ENCODE measurements at places on chromosomes 2 and 18.

DNA sequence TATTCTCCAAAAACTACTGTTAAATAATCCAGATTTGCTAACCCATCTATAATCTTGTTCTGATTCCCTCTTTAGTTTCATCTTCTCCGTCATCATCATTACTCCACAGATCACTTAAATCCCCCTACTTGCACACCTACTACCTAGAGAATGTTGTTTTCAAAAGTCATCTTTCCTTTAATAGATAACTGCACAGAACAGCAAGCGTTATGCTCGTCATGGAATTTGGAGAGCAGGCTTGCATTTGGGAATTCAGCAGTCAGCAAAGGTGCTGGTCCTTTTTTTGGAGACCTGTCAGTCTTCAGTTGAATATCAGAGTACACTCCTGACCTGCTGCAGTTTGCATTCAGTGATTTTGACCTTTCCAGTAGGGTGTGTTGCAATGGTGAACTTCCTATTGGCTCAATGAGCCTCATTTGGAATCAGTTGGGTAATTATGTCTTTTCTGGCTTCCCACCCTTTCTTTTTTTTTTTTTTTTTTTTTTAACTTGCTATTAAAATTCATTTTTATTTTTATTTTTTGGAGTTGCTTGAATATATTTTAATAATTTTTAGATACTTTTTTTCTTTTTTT lies 110.6 kb downstream of the HNRNPLL start:
- DNase-seq = no peak

- no peak for DNase-seq
Measured at GRCh38 chr2:158495175-158495574, 38.4 kb downstream of the PKP4 start.

GRCh38 chr2:2031101-2031500 lies 286.8 kb upstream of the PXDN start:
- no peak for DNase-seq

GRCh38 chr2:37394263-37394662 lies 49.8 kb downstream of the QPCT start:
- DNase-seq = no peak

DNA sequence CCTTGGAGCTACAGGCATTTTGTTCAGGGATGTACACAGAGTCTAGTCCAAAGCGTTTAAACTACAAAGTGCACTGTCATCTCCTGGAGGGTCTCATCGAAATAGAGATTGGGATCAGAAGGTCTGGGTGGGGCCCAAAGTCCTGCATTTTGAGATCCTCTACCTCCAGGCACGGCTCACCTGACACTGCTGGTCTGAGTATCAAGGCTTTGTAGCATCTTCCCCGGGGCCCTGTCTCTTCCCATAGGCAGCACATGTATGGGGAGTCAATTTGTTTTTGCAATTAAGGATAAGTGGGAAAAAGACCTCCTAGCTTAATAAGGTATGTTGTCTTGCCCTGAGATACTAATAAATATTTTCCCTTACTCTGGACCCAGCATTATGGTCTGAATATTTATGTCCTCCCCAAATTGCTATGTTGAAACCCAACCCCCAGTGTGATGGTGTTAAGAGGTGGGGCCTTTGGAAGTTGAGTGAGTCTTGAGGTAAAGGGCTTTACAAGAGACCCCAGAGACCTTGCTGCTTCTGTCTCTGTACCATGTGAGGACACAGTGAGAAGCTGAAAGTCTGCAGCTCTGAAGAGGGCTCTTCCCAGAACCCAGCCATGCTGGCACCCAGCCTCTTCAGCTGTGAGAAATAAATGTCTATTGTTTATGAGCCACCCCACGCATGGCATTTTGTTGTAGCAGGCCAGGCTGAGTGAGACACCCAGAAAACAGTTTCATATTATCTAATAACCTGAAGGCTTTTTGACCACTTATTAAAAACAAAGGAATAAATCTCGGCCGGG lies 258.7 kb upstream of the HS6ST1 start:
- DNase-seq = no peak

DNA sequence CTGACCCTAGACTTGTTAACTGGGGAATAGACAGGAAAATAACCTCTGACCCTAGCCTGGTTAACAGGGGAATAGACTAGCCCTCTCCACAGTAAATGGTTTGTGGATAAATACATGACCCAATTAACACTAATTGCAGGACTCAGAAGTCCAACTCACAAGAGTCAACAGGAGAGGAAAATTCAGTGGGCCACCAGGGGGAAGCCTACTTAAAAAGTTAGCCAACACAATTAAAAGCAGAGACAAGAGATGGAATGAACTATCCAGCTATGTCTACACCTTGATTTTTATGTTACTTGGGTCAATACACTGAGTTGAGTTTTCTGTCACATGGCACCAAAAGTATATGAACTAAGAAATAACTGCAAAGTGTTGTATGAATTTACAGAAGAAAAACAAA lies 158.8 kb upstream of the SLC39A10 start:
- DNase-seq = peak; percentile 83

DNA sequence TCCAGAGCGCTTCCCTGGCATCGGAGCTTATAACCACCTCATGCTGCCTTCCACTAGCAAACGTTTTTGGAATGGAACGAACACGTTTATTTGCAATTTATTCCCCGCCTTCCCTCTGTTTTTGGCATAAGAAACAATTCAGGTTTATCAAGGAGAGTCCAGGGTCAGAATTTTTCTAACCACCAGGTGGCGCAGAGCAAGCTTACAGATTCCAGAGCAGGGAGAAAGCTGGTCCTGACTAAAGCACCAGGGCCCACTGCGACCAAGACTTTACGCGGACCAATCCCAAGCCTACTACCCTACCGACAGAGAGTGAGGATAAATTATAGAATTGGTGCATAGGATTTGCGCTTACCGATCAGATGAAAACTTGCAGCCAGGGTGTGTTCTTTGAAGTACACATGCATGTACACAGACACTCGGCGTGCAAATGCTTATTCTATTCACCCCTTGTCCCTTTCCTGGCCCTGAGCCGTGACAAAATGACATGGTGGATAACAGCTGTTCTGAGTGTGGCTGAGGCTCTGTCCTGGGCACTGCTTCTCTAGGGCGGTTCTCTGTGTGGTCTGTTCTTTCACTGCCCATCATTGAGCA lies 34.7 kb downstream of the NAPG start:
- DNase-seq = peak; percentile 95

DNA sequence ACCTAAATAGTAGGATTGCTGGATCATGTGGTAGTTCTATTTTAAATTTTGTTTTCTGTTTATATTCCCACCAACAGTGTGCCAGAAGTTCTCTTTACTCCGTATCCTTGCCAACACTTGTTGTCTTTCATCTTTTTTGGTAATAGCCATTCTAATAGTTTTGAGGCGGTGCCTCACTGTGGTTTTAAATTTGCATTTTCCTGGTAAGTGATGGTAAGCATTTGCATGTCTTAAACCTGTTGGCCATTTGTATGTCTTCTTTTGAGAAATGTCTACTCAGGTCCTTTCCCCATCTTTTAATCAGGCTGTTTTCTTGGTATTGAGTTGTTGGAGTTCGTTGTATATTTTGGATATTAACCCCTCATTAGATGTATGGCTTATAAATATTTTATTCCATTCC lies 51.6 kb downstream of the REL start:
- DNase-seq = no peak

- DNase-seq = no peak
Measured at GRCh38 chr2:156206355-156206754, 126.2 kb downstream of the NR4A2 start.

DNA sequence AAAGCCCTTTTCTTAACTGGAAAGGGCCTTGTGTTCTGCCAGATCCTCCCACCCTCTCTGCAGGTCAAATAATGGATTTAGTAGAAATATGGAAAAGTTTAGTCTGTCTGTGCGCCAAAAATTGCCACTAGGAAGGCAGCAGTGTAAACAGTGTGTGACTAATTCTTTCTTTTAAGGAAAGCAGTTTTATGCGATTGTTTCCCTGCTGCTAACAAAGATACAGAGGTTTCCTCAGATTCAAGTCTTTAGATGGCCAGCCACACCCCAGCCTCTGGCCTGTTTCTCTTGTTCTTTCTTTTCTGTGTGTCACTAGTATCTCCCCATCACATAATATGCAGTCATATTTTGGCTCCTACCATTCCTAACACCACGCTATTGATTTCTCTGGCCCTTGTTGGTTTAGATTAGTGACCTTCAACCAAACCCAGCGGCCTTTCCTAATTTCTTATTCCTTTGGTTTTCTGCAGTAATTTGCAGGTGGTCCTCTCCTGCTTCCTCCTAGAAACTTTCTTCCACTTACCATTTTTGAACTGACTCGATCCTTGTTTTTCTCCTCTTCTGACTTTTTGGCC lies 157.4 kb downstream of the LTBP1 start:
- DNase-seq = no peak

- peak; percentile 83 for DNase-seq
Measured at GRCh38 chr2:121008975-121009374, 273.3 kb downstream of the GLI2 start.

DNA sequence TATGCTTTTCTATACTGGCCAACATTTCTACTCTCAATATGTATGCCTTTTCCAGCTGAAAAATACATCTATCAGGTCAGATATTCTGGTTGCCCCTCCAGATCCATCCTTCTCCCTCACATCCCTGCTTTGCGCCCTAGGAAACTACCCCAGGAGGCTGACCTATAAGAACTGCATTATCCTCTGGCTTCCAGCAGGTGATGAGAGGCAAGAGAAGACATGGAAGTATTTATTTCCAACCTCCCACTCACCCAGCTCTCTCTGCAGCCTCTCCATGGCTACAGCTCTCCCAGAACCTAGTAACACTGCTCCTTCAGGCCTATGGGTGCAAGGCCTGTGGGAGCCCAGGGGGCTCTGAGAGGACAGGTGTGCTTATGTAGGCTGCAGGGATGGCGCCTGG lies 42.9 kb downstream of the ARID5A start:
- DNase-seq = no peak

- peak; percentile 60 for DNase-seq
Measured at GRCh38 chr2:128442053-128442751, 123.5 kb upstream of the HS6ST1 start.

DNA sequence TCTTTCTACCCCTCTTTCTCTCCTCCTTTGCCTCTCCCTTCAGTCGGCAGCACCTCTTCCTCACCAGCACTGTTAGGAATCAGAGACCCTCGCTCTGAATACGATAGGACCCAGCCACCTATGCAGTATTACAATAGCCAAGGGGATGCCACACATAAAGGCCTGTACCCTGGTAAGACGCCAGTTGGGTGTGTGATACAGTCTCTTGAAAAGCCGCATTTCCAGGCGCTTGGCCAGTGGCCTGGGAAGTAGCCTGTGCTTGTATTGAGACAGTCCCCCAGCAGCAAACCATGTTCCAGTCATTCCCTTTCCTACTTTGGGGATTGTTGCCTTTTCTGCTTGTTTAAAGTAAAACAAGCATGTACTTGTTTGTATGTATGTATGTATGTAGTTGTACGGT lies 118.4 kb upstream of the DAPL1 start:
- no peak for DNase-seq

DNA sequence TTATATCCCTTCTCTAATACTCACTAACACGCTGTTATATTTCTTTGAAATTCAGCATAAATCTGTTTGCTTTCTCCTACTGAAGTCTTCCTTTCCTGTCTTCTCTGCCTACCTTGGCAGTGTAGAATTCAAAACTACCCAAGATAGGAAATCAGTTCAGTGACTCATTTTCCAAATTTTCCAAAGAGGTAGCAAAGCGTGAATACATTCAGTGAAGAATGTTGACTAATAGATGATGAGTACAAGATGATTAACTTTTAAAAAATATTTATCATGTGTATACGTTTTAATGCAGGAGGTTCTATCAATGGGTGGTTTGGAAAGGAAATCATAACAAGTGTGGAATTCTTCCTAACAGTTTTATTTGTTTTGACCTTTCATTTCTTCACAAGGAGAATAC lies 201.9 kb upstream of the SLC8A1 start:
- DNase-seq = no peak

- DNase-seq = no peak
Measured at GRCh38 chr2:171478345-171478744, 43.9 kb upstream of the CYBRD1 start.

GRCh38 chr2:212949786-212950185 lies 201.6 kb downstream of the IKZF2 start:
- DNase-seq = no peak

DNA sequence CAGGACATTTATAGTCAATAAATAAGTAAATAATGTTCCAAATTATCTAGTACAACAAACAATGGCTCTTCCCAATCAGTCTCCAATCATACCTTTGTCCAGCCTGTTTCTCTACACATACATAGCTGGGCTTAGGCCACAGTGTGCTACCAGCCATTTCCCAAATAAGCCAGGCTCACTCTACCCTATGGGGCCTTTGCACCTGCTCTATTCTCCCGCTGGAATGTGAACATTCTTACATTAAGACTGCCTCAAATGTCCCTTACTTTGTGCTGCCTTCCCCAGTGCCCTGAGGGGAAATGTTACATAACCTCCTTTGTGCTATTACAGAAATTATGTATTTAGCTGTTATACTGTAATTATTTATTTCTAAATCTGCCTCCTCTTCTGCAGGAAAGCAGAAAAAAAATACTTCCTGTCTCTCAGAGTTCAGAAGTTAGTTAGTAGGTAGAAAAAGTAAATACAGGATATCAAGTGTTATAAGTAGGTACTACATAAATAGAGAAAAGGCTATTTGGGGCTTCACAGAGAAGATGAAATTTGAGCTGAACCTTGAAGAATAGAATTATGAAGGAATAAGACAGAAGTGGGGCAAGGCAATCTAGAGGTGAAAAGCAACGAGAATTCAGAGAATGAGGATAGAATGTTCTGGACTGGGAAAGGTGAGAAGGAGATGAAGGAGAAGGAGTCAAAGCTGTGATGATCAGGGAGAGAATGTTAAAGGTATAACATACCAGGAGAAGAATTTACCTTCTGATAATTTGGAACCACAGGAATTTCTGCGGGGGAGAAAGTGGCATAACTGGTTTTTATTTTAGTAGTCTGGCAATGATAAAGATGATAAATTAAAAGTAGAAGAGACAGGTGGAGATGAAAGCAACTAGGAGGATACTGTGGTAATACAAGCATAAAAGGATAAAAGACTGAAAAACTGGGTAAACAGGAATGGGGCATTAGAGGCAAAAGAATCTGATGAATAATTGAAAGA lies 37.0 kb downstream of the ROCK1 start:
- no peak for DNase-seq

DNA sequence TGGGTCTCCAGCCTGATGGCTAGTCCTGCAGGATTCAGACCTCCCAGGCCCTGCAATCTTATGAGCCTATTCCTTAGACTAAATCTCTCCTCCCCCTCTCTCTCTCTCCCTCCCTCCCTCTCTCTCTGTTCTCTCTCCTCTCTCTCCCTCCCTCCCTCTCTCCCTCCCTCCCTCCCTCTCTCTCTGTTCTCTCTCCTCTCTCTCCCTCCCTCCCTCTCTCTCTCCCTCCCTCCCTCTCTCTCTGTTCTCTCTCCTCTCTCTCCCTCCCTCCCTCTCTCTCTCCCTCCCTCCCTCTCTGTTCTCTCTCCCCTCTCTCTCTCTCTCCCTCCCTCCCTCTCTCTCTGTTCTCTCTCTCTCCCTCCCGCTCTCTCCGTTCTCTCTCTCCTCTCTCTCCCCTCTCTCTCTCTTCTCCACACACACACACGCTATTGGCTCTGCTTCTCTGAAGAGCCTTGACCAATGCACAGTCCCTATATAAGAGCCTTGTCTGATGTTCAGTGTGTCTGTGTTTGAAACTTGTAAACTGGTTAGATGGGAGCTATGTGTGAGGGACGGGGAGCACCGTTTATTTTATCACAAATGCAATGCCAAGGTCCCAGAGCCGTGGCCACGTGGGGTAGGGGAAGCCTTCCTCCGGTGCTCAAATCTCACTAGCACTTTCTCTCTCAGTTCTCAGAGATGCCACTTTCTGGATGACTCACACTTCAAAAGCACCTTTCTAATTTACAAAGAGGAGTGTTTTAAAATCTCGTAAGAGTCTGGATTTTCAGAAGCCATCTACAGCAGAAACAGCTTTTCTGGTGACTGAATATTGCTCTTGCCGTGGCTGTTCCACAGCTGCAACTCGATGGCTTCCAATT lies 9.4 kb upstream of the PRLH start:
- DNase-seq = no peak

GRCh38 chr2:9815844-9816279 lies 27.4 kb upstream of the TAF1B start:
- no peak for DNase-seq

Data from endodermal cell (in vitro differentiated cells).